ENCODE measurements at places on chromosomes 6 and 20.

GRCh38 chr20:1734269-1734858, 76.8 kb upstream of the SIRPG start:
- DNase-seq: no peak

GRCh38 chr6:119497988-119498727, 148.6 kb upstream of the MAN1A1 start:
- DNase-seq: peak; percentile 26

GRCh38 chr20:44496976-44497375, 21.3 kb downstream of the TTPAL start:
- DNase-seq: no peak

DNA sequence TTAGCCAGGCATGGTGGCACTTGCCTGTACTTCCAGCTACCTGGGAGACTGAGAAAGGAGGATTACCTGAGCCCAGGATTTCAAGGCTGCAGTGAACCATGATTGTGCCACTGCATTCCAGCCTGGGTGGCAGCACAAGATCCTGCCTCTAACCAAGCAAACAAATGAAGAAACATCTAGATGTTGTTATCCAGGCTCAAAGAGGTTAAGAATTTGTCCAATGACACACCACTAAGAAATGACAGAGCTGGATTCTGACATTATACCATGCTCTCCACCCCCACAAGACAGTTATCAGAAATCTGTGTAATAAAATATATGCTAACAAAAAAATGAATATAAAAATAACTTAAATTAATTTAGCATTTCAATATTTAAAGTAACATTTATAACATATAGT, 925.5 kb upstream of the SLC35B3 start:
- DNase-seq: no peak

- no peak for DNase-seq
Observed at GRCh38 chr6:82651845-82652335, 288.3 kb downstream of the TPBG start.

- DNase-seq: no peak
Observed at GRCh38 chr6:99026135-99026534, 78.4 kb upstream of the FBXL4 start.

GRCh38 chr20:16397086-16397485, 176.2 kb downstream of the KIF16B start:
- DNase-seq: no peak

DNA sequence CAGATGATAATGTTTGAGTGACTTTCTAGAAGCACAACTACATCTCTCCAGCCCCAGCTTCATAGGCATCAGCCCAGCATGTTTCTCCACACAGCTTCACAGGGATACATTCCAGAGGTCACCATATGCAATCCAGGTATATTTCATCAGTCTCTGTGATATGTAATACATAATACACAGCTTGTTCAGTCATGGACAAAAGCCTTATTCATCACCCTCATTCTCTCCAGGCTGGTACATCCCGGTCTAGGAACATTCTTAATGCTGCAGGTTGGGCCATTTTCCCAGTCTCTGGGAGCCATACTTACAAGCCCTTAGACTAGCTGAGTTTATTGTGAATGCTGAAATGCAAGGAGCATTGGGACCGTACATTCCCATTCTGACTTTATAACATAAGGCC, 169.4 kb downstream of the TMEM200A start:
- DNase-seq: no peak
